ENCODE measurements at places on chromosomes 4 and X.
A peak's percentile ranks its signal among the peaks of the same experiment; 100 is the strongest.

GRCh38 chrX:111854556-111855490 lies 21.2 kb upstream of the TRPC5OS start:
- no peak for DNase-seq

- DNase-seq: no peak
Measured at GRCh38 chrX:29143756-29144155, 556.5 kb downstream of the IL1RAPL1 start.

DNA sequence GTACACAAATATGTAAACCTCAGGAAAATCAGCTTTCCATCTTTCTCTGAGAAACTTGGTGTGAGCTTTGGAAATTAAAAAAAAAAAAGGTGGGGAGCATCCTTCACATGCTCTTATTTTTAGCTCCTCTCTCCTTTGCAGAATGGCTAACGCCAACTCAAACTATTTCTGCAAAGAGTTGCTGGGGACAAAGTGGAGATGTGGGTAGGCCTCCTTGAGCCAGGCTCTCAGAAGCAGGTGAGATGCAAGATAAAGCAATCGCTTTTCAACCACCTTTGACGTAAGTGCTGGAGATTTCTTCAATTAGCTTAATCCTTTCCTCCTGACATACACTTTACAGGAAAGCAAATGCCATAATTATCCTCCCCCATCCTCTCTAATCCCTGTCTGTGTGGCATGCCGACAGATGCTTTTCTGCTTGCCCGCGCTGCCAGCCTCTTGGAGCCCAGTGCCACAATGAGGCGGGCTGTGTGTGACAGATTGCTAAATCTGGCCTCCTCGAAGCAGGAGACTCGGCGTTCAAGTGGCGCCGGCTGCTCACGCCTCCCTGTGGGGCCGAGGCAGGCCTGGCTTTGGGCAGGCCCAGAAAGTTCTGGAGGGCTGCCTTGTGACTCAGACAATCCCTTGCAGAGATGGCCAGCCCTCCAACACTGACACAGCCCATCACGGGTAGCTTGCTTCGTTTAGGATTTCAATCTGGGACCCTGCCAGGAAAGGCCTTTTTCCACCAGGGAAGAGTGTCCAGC lies 64.9 kb upstream of the SOD3 start:
- DNase-seq: no peak

- DNase-seq: peak; percentile 77
Measured at GRCh38 chr4:56681158-56681852, at the start of gene HOPX. Gene HOPX (minus strand): TSS chr4:56681296. CDS start chr4:56657816, 23,480 bp downstream.

GRCh38 chrX:139113708-139114107 lies 402.2 kb upstream of the FGF13 start:
- no peak for DNase-seq

- DNase-seq: peak; percentile 0
Measured at GRCh38 chrX:118569676-118570075, 74.1 kb downstream of the DOCK11 start.

DNA sequence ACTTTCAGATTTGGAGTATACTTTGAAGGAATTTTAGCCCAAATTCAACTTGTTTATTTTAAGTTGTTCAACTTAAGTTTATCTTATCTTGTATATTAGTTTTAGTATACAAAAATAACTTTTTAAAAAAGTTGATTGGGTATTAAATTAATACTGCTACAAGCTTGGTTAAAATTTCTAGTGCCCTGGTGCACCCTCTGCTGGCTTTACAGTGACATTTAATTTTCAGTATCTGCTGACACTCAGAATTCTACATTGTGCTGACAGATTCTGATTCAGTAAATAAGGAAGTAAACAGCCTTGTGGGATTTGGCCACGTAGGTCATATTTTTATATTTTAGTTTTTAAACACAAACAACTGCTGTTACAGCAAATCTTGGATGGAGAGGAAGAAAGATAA lies 2.9 kb downstream of the EDA start:
- no peak for DNase-seq

DNA sequence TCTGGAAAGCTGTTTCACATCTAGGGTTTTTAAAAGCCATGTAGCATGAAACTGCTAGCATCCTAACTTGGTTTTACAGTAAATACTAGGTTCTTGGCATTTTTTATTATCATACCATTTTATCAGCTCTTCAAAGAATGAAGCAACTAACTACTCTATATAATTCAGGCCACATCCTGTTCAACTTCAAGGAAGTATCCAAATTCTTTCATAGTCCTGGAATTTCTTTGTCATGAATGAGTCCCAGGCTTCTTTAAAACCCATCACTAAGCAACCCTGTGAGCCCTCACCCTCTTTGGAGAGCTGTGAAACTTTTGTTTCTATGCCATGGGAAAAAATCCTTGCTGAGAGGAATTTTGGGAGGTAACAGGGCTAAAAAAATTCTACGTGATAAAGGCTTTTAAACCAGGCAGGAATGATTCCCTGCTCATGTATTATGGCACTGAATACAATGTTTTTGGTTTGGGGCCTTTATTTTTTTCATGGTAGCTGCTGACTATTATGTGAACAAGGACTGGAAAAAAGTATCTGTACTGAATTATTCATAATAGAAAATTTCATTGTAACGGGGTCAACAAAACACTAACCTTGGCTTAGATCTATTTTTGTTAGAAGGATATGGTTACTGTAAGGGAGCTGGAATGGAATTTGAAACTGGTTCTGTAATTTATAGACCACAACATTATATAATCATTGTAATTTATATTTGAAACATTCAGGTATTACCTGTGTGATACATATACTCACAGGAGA lies 164.9 kb downstream of the DCTD start:
- no peak for DNase-seq

GRCh38 chr4:111018216-111018615 lies 395.3 kb upstream of the PITX2 start:
- no peak for DNase-seq

DNA sequence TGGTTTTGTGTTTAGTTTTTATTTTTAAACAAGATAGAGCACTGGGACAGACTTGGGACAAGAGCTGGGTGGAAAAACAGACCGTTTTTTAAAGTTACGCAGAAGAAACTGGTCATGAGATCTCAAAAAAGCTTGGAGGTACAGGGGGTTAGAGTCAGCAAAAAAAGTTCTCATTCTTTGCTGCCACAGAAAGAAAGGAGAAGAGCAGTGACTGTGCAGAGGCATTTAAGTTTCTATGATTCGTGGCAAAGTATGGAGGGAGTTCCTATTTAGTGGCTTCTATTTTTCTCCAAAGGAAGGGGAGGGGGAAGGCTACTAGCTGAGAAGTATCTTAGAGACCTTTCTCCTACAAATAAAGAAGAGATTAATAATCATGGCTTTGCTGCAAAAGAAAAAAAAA lies 68.3 kb downstream of the MANBA start:
- no peak for DNase-seq

DNA sequence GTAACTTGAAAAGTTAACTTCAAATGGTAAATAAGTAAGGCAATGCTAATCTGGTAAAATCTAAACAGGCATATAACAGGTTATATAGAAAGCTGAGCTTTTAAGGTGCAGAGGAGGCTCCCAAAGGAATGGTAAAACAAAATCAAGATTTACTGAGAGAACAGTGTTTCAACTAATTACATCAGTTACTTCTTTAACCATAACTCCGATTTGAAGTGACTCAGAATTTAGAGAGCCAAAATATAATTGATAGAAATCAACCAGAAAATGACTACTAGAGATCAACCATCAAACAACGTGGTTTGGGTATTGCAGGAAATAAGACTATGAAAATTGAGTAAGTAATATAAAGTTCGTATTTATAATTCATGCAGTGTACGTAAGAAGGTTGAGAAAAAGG lies 6.9 kb downstream of the G3BP2 start:
- DNase-seq: no peak

DNA sequence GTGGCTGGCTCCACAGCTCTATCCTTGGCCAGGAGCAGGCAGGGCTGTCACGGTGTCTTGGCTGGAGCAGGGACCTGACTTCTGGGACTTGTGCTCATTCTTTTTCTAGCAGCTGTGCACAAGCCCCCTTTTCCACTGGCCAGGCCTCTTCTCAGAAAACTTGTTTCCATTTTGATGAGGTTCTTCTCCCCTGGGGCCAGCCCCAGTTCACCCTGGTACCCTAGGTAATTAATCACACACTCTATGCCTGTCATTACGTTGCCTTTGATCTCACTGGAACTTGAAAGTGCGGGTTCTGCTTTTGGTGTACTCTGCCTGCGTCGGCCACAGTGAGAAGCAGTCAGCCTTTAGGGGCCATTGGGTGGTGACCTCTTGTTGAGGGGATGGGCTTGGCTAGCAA lies 26.6 kb downstream of the DRD5 start:
- no peak for DNase-seq

DNA sequence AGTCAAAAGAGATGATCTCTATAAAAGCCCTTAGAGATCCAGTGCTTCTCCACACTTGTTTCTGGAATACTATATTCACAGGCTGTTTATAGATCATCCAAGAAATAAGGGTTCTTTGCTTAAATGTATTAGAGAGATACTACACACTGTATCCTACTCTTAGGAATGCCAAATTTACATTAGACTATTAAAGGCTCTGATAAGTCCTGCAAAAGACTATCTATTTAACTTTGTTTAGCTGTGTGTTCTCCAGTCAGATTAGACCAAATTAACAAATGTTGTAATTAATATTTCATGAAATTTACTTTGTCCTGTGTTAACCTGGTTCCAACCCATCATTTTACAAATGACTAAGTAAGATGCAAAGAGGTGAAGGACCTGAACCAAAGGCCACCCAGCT lies 260.5 kb upstream of the ZIC3 start:
- no peak for DNase-seq

GRCh38 chr4:107709916-107710315 lies 10.1 kb downstream of the PAPSS1 start:
- no peak for DNase-seq

DNA sequence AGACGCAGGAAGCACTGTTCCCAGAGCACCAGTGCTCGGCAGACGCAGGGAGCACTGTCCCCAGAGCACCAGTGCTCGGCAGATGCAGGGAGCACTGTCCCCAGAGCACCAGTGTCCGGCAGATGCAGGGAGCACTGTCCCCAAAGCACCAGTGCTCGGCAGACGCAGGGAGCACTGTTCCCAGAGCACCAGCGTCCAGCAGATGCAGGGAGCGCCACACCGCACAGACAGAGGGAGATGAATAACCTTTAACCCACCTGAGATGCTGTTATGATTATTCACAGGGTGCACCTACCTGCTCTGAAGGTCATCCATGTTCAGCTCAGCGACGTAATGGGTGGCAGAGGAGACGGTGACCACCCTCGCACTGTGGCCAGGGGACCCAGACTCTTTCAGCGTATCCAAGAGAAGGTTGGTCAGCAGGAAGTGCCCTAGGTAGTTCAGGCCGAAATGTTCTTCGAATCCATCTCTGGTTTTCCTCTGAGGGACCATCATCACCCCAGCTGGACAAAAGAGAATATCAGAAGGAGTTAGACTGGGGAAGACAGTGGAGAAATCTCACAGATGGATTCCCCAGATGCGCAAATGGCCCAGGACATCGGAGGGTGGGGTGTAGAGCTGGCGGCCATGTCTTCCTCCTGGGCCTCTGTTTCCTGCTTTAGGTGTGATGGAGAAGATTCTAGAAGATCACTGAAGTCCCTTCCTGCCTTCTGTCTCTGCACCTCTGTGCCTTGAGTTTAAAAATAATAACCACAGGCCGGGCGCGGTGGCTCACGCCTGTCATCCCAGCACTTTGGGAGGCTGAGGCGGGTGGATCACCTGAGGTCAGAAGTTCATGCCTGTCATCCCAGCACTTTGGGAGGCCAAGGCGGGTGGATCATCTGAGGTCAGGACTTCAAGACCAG lies 234.1 kb downstream of the DHRSX start:
- DNase-seq: no peak

DNA sequence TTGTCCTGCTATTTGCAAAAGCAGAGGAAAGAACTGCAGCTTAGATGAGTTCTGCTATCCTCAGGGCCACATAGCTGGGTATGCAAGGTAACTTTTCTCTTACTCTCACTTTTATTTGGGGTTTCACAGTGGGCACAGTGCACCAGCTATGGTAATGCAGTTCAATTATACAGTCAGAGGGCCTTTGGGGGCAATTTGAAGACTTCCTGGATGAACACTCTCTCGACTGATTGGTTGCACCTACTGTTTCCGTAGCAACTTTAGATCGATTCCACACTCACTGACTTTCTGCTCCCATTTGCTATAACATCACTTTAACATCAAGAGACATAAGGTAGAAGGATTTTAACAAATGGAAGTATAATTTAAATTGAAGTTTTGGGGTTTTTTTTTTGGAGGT lies 128.6 kb downstream of the SLC39A8 start:
- no peak for DNase-seq

GRCh38 chr4:122997463-122998101 lies 75.2 kb upstream of the NUDT6 start:
- DNase-seq: no peak

DNA sequence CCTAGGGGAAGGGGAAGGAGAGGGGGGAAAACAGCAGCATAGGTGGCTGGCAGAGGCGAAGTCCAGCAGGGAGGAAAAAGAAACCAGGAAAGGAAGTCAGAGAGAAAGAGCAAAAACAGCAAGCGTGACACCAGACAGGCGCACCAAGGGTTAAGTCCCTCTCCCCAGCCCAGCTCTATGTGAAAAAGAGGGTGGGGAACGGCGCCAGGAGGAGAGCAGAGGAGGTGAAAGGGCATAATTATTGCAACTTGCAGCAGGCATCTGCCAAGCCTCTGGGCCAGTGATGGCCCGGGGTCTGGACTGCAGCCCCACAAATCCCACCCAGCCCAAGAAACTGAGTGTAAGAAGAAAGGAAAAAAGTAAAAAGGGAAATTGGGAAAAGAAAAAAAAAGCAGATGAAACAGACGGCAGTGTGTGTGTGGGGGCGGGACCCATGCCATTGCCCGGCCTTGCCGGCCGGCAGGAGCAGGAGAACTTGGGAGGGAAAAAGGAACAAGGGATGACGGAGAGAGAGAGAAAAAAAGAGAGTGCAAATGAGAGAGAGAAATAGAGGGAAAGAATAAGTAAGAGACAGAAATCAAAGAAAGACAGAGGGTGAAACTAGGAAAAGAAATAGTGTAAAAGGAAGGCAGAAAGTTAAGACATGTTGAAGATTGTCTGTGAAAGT lies 14.1 kb upstream of the RHOXF2 start:
- no peak for DNase-seq

DNA sequence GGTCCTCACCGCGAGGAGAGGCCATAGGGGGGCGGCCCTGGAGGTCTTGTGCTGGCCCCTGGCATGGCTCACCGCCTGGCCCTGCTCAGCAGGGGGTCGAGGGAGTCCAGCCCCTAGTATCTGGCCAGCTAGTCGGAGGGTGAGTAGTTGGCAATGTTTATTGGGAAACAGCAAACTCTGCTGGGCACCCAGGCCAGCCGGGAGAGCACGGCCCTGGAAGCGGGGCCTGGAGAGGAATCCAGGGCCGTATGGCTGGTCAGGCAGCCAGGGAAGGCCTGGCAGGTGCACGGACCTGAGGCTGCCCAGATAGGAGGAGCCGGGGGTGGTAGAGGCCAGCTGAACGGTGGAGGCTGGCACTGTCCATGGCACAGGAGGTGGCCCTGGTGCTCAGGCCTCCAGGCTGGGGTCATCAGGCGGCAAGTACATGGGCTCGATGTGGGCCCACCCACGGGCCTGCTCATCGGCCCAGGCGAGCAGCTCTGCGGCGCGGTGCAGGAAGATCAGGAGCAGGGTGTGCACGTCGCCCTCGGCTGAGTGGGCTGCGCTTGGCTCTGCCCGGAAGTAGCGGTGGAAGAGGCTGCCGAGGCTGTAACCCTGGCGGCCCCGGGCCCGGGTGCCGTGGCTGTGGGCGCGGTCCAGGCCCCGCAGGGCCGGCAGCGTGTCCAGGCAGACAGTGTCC lies 1.4 kb downstream of the TREX2 start:
- no peak for DNase-seq

Data from stimulated activated naive CD4-positive, alpha-beta T cell treated with Interleukin-2 at 50 U/mL for 16 hours (primary cell).